ENCODE measurements at places on chromosomes 12 and 14. TPM values are rescaled to one million over a fixed set of nuclear protein-coding genes. Genes with fewer than 3 reads are reported as not detected.

DNA sequence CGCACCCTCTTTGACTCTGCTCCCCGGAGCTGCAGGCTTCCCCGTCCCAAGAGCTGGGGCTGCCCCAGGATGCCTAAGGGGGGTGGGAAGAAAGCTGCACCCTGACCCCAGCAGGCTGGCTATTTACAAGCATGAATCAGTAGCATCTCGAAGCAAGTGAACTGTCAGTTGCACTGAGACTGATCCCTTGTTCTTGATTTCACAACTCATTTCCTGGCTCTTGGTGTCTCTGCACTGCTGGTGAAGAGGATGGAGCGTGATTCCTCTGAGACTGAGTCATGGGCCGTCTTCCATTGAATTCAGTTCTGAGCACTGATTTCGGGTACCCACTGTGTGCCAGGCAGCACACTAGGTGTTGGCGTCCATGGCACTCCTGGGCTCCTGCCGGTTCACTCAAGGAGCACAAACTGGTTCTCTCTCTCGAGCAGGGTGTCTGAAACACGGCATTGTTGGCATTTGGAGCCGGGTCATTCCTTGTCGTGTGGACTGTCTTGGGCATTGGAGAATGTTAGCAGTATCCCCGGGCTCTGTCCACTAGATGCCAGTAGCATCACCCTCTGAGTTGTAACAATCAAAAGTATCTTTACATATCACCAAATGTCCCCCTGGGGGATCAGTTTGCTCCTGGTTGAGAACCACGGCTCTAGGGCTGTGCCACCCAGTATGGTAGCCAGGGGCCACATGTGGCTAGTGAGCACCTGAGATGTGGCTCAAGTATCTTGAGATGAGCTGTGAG lies 86.9 kb downstream of the RIN3 start:
- DNase-seq, result peak; percentile 93

- no peak for DNase-seq
Observed at GRCh38 chr12:70110085-70110484, 133.1 kb upstream of the CNOT2 start.

CTSG gene
- not detected for total RNA-seq

DNA sequence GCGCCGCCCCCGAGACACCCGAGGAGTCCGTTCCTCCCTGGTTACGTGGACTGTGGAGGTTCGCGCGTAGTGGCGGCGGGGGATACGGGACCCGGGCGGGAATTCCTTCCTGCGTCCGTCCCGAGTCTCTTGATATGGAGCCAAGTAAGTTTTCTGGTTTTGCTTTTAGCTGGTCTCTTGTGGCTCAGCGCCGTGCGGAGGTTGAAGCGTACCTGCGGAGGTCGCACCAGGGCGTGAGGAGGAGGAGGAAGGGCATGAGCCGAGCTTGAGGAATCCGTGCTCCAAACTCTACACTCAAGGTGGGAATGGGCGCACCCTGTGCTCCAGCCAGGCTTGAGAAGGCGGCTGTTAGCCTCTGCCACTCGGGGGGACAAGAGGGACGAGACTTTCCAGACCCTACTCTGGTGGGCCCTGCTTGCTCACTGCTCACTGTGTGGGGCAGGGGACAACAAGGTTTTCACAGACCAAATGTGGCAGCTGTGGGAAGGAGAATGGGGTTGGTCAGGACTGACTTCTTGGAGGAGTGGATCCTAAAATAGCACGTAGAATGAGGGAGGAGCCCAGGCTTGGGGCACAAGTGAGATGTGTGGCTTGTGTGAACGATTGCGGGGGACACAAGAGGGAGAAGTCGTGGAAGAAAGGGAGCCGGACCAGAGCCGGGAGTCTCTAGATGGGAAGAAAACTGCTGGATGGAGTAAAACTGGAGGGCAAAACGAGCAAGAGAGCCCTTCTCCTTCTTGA lies 577 bp downstream of the ATG101 start:
- DNase-seq, result no peak

KRT73 gene
- not detected for total RNA-seq
